ENCODE measurements at places on chromosomes 4 and X.
A peak's percentile ranks its signal among the peaks of the same experiment; 100 is the strongest.

DNA sequence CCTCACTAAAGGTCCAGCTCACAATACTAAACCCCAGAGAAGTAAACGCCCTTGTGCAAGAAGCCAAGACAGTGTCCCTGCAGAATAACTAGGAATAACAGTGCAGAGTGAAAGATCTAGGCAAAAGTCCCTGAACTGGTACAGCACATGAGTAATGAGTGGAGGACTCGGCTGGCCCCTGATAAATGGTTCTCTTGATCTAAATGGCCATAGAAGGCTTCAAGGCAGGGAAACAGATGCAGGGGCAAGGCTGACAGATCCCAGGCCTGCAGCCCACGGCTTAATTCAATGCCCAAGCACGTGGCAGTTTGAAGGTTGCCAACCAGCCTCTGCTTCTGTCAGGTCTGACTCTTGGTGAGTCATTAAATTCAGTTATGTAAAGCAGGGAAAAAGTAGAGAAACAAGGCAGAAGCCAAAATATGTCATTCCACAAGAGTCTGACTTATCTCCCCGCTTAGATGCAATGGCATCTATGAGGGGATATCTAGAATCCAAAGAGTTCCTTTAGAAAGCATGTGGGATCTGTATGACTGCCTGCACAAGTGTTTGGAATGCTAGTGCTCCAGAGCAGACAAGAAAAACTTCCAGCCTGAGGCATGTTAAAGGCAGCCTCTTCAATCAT, 121.3 kb downstream of the PRDM5 start:
- peak; percentile 34 for DNase-seq

- DNase-seq, result no peak
Measured at GRCh38 chr4:25171201-25171865, 11.1 kb upstream of the SEPSECS start.

DNA sequence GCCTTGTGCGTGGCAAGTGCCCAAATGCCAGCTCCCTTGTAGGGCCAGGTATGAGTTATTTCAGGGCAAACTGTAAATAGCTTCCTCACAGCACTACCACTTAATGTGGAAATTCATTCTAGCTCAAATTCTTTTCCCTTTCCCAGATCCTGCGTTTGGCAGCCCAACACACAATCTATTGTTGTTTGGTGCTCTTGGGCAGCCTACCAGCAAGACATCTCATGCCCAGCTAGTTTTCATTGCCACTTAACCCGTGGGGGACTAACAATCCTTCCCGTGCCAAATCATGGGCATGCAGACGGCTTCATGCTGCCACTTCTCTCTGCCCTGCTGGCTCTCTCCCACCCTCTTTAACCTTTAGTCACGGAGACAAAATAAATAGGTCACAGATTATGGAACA, 454.2 kb downstream of the GRIA2 start:
- DNase-seq, result peak; percentile 60

DNA sequence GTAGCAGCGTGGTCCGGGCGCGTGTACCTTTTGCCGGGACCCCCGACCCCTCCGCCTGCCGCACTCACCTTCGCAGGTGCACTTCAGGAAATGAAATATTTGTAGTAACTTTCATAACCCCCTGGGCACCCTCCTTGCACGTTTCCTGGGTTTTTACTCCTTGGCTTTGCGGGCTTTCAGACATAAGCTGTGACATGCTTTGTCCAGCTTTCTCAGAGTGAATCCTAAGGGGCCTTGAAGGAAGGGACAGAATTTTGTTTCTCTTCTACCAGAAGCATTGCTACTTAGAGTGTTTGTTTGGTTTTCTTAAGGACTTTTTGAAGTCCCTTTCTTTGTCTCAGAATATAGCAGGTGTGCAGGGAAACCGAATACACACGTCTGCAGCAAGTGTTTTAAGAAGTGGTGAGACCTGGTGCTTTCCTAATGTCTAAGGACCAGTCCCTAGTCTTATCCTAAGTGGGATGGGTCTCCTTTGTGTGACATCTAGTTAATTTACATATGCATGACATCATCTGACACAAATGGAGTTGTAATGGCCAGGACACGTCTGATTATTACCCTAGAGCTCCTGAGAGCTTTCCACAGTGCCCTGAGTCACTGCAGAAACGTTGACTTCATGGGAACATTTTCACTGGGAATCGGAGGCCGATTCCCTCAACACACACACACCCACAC, 1.3 kb downstream of the FAM149A start:
- no peak for DNase-seq

DNA sequence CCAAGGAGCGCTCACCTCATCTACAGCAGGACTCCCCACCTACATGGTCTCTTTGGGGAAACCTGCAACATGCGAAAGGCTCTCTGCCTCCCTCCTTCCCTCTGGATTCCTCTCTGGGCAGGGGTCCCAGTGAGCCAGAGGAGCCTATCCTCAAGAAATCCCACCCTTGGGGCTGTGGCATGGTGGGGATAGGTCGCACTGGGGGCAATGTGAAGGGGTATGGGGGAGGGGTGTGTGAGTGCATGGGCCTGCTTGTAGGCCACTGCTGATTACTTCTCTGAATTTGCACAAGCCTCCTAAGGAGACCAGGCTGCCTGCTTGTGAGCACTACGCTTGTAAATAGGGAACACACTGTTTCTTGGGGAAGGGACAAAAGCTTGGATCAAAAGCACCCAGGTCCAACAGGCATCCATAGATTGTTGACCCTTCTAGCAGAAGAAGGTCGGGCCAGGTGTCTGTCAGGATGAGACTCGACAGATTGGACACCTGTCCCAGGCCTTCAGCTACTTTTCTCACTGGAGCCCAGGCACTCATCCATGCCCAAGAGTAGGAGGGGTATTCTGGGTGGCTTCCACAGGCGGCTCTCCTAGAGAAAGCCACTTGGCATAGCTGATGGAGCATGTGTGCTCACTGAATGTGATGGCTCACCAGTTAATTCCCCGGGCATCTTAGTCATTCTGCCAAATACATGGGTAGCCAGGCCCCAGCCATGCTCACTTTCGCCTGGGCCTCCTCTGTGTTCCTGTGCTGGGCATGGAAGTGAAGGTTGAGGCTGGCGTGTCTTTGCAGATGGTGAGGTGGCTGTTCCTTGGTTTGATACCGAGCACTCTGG, 75.0 kb downstream of the NBDY start:
- DNase-seq, result peak; percentile 21

DNA sequence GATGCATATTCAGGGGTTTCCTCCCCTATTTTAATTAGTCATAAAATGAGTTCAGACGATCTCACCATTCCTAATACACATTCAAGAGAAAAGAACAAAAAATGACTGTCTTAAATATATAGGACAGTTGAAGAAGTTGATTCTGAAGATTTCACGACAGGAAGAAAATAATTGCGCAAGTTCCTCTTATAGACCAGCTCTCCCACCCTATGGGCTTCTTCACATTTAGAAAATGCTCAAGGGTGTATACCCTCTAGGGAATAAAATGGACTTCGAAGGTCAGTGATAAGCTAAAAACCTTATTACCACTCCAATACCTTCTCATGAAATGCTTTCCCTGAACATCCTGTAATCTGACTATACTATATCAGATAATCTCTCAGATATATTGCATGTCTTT, 149.2 kb upstream of the TEX13C start:
- no peak for DNase-seq

DNA sequence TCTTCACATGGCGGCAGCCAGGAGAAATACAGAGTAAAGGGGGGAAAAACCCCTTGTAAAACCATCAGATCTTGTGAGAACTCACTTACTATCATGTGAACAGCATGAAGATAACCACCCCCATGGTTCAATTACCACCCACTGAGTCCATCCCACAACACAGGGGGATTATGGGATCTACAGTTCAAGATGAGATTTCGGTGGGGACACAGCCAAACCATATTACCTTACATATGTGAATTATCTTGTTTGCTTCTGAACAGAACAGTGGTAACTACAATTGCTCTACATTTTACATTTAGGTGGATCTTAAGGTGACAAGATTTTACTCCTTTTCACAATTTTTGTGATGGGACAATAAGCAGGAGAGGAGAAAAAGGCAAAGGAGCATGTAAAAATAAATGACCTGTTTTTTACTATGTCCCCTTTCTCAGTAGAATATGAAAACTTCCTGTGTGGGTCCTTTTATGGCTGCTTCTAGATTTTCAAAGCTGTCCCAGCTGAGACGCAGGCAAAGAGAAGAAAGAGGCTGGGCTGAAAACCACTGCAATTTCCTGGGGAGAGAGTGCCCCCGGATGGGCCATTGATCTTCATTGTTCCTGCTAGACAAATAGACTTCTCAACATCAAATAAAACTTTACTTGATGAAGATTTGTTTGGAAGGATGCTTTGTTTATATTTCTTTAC, 45.9 kb upstream of the PGM2 start:
- DNase-seq, result peak; percentile 40

DNA sequence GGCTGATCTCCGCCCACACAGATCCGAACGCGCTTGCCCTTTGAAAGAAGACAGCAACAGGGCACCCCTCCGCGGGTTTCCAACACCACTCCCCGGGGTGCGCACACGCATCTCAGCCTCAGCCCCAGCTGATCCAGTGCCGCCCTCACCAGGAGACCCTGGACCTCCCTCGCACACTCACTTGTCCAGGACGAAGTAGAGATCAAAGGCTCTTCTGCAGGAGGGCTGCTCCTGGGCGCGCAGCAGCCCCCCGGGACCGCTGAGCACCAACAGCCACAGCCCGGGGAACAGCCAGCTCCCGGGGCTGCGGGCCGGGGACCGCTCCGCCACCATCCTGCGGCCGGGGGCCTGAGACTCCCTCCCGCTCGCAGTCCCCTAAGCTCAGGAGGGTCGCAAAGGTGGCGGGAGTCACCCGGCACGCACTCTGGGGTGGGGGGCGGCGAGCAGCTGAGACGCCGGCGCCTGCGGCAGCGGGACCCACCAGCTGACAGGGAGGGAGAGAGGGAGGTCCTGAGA, 743 bp downstream of the ANTXR2 start:
- DNase-seq, result peak; percentile 65

- peak; percentile 75 for DNase-seq
Measured at GRCh38 chr4:152310257-152310656, 225.6 kb downstream of the FBXW7 start.

- DNase-seq, result no peak
Measured at GRCh38 chr4:149511558-149512298, 303.9 kb downstream of the IQCM start.

- no peak for DNase-seq
Measured at GRCh38 chrX:139290310-139290709, 240.2 kb upstream of the F9 start.

DNA sequence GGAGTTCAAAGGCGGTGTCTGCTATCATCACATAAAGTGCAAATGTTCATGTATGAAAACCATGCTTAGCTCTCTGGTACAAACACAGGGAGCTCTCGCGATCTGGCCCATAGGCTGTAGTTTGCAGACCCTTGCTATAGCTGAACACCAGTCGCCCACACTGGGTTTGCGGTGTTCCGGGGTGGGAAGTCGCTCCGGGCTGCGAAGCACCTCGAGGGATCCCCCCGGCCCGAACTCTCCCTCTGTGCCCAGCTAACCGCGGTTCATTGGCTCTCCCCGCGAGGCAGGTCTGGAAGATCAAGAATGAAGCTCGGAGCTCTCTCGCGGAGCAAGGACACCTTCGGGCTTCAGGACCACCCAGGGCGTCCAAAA, 341 bp upstream of the PRPS2 start:
- no peak for DNase-seq

GRCh38 chr4:1512738-1513660, 106.8 kb upstream of the NKX1-1 start:
- DNase-seq, result no peak

DNA sequence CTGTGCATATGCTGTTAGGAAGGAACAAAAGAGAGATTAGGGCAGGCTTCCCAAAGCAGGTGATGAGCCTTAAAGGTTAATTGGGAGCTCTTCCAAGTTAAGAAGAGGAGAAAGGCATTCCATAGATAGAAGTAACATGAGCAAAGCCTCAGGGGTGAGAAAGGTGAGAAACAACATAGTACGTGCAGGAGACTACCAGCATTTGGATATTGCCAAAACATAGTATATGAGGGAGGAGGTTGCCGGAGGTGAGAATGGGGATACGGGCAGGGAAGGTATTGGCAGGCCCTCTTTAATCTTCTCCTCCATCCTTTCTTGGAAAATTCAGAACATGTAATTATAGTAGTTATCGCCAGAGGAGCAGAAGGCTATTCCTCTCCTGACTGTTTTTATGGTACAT, 96.1 kb upstream of the MBNL3 start:
- no peak for DNase-seq

DNA sequence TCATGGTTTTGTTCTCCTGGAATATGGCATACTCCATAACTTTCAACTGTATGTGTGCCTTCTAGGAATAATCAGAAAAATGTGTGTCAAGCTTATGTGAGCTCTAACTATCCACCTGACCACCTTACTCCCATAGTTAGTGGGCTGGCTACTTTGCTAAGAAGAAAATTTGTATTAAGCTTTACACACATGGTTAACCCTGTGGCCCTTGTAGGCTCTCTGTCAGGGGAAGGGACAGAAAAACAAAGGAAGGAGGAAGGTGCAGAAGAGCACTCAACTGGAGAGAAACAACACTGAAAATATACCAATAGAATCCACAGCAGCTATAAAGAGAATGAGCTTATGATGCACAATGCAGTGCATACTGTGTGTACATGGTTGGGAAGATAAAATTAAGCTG, 84.6 kb downstream of the PPP3CA start:
- DNase-seq, result no peak

DNA sequence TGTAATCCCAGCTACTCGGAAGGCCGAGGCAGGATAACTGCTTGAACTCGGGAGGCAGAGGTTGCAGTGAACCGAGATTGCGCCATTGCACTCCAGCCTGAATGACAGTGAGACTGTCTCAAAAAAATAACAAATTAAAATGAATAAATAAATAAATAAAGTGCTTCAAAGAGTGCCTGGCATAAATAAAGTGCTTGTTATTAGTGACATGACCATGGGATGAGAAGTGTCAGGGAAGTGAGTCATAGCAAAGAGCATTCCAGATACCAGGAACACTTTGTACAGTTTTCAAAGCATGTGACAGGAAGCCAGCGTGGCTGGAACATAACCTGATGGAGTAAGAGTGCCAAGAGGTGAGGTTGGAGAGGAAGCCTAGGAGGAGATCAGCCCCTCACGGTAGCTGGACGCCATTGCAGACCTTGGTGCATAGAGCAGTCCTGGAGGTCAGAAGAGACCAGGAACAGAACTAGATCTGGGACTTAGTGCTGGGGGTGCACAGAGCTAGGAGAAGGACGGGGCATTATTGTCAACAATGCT, 6.0 kb upstream of the WDR13 start:
- no peak for DNase-seq

DNA sequence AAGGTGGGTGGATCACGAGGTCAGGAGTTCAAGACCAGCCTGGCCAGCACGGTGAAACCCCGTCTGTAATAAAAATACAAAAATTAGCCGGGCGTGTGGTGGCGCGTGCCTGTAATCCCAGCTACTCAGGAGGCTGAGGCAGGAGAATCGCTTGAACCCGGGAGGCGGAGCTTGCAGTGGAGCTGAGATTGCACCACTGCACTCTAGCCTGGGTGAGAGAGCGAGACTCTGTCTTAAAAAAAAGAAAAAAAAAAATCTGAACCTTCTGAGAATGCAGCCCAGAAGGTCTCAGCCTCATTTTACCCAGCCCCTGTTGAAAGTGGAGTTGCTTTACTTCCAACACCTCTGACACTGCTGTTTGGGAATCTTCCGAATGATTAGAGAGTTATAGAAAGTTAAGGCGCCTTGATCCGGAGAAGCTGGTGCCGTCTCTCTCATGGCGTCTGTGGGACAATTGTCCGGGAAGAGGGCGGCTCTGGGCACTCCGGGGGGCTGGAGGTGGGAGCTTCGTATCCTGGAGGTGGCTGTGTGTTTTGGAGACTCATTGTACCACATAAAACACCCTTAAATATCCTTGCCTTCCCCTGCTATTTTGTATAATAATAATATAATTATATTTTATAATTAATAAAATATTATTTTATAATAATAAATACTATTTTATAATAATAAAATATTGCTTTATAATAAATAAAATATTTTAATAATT, 92.7 kb upstream of the PPP2R3B start:
- no peak for DNase-seq

- DNase-seq, result no peak
Measured at GRCh38 chr4:165335163-165335703, 7.8 kb downstream of the MSMO1 start.
